Left ventricle myocardium inferior (tissue), 1 donor: ENCODE measurements at places on chromosomes 11 and 22.

DNA sequence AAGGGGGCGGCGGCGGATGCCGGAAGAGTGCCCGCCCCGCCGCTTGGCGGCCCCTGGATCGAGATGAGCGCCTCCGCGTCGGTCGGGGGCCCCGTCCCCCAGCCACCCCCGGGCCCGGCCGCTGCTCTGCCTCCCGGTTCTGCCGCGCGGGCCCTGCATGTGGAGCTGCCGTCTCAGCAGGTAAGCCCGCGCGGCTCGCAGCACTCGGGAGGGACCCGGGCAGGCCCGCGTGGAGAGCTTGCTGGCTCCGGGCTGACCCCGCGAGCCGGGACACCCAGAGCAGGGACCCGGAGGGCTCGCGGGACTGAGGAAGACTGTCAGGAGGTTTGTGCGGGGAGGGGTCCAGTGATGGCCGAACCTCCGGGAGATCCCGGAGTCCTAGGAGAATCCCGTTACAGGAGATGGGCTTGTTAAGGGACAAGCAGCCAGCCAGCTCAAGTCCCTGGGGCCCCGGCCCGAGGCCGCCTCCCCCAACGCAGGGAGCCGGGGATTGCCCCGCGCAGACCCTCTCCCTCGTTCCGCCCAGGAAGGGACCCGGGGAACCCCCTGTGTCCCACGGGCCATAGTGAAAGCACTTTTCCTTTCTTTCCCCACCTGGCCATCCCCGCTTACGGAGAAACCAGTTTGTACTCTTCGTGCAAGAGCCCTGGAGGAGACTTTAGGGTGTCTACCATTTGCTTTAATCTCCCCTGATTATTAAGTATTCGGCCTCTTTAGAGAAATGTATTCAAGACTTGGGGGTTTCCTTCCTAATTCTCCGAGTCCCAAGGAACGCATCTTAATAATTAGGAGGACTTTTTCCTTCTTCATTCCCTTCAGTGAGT is 547 bp downstream of the UVRAG start:
- no peak for DNase-seq

DNA sequence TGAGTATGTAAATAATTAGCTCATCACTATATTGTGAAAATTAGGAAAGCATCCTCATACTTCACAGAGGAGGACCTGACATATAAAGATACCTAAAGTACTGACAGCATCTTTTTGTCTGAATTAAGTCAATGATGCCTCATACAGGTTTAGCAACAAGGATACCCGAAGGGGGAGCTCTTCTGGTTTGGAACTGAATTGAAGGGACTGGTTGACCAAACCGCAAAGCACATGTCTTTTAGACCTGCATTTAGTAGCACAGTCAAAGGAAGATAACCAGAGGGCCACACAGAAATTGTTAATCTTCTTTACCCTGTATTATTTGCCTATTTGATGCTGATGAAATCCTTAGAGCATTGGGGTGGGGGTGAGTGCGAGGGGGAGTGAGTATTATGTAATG is 12.9 kb upstream of the WT1 start:
- no peak for DNase-seq

DNA sequence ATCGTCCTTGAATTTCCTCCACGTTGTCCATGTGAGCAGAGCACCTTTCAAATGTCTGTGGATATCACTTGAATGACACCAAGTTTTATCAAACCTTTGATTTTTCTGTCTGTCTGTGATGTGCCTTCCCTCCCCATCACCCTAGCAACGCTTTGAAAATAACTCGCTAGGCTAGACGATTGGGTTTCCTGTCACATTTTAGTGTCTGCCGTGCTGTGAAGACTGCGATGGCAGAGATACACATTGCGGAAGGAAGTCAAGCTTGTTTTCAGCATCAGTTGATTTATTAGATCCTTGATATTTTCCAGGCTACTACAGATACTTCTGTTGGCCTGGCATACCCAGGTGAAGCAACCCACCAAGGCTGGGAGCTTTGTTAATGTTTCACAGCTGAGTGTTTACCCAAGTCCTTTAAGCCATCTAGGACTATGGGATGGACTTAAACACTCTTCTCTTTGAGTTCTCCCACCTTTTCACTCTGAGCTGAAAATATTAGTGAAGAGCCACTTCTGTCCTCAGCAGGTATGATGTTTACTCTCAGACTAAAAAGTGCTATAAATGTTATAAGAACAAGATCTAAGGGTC is 93.6 kb upstream of the CD44 start:
- no peak for DNase-seq

DNA sequence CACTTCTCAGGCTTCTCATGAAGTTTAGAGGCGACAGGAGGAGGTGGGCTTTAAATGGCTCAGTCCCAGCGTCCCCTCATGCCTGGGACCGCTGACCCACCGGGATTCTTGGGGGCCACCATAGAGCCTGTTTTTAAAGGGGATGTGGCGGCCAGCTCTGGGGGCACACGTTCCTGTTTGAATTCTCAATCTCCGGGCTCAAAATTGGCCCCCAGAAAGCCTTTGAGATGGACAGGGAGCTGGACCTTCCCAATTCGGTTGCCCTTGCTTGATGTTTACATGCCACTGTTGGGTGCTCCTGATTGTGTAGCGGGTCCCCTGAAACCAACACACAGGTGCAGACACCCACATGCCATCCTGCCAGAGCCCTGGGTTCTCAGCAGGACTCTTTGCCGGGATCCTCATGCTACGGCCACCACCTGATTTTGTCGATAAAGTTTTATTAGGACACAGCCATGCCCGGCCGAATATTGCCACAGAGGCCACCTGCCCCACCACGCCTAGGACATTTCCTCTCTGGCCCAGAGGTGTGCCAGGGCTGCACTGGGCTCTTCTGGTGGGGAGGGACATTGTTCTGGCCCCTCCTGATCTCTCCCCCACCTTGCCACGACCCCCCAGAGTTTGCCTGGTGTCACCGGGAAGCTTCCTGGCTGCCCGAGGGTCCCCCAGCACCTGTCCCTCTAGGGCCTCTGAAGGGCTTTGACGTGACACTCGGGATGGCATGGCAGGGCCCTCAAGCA is 71.6 kb downstream of the KCNQ1 start:
- DNase-seq: no peak

DNA sequence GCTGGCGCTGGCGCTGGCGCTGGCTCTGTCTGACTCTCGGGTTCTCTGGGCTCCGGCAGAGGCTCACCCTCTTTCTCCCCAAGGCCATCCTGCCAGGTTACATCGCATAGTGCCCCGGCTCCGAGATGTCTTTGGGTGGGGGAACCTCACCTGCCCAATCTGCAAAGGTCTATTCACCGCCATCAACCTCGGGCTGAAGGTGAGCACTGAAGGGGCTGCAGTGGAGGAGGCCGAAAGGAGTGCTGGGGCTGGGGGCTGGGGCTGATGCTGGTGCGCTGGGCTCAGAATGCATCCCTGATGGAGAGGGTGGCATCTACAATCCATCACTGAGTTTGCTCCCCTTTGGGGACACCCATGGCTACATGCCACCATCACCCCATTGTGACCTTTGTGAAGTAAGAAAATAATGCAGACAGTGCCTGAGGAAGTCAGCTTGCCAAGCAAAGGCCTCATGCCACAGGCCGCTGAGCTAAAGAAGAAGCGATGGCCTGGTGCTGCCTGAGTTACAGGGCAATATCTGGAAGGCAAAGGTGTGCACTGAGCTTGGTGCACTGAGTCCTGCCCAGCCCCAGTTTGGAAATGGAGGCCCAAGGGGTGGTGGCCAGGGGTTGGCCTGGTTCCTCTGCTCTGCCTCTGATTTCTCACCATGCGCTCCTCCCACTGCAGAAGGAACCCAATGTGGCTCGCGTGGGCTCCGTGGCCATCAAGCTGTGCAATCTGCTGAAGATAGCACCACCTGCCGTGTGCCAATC is 620 bp downstream of the SMPD1 start:
- DNase-seq: no peak

GRCh38 chr11:130454491-130455252 is 6.2 kb downstream of the ADAMTS15 start:
- DNase-seq: no peak

DNA sequence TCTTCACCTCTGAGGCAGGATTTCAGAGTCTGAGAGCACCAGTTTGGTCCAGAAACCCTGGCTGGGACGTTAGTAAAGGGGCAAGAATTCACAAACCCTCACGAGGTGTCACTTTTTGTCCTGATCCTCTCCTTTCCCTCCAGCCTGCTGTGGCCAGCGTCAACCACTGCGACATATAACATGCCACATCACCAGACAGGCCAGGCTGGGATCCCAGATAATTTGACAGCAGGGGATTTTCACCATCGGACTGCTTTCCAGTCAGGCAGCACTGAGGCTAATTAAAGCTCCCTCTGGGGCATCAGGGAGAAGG is 36.8 kb upstream of the RBFOX2 start:
- DNase-seq: no peak

DNA sequence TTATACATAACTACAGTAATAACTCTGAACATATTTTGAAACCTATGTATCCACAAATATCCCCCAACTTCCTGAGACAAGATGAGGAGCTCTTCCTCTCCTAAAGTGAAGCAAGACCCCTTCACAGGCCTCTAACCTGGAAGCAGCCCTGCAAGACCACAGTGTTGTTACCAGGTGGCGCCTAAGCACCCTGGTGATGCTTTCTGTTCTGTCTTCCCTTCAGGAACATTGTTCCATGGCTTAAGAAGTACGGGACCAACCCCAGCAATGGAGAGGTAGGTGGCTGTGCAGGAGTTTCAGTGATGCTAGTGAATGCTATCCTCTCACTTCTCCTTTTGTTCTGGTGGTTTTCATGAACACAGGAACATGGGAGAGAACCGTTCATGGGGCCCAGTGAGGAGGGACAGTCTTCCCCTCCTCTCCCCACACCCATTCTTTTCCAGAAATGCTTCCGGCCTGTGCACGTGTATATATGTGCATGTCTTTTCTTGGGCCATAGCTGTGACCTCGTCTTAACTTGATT is 6.4 kb downstream of the PPIL2 start:
- DNase-seq: no peak

DNA sequence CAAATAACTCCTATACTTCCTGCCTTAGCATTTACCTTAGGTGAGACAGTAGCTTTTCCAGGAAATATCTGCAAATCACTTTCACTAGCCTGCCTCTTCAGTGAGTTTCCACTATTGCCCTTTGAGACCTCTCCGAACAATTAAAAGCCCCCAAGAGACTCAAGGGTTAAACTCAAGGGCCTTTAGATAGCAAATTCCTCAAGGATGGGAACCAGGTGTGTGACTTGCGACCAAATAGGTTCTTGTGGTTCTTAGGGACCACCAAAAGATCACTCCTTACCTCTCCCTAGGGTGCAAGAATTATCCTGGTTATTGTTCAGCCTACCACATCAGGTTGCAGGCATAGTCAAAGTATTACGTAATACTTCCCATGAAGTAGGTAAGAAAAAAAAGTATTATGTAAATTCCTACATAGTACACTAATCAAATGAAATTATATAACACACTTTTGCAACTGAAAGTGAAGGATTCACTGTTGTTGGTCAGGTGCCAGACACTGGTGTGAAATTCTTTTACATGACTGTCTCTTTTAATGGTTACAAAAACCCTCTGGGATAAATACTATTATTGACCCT is 1.4 kb upstream of the RDX start:
- DNase-seq: no peak

- peak; percentile 29 for DNase-seq
Measured at GRCh38 chr22:29336751-29337490, 21.4 kb upstream of the RASL10A start.

GRCh38 chr11:126121296-126121695 is 58.6 kb upstream of the CDON start:
- DNase-seq: no peak

DNA sequence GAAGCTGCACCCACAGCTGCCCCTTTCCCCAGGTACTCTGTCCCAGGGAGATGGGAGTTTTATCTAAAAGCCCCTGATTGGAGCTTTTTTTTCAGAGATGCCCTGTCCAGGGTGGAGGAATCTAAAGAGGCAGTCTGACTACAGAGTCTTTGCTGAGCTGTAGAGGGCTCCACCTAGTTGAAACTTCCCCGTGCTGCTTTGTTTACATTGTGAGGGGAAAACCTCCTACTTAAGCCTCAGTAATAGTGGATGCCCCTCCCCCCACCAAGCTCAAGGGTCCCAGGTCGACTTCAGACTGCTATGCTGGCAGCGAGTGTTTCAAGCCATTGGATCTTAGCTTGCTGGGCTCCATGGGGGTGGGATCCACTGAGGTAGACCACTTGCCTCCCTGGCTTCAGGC is 470.1 kb upstream of the LARGE1 start:
- no peak for DNase-seq

DNA sequence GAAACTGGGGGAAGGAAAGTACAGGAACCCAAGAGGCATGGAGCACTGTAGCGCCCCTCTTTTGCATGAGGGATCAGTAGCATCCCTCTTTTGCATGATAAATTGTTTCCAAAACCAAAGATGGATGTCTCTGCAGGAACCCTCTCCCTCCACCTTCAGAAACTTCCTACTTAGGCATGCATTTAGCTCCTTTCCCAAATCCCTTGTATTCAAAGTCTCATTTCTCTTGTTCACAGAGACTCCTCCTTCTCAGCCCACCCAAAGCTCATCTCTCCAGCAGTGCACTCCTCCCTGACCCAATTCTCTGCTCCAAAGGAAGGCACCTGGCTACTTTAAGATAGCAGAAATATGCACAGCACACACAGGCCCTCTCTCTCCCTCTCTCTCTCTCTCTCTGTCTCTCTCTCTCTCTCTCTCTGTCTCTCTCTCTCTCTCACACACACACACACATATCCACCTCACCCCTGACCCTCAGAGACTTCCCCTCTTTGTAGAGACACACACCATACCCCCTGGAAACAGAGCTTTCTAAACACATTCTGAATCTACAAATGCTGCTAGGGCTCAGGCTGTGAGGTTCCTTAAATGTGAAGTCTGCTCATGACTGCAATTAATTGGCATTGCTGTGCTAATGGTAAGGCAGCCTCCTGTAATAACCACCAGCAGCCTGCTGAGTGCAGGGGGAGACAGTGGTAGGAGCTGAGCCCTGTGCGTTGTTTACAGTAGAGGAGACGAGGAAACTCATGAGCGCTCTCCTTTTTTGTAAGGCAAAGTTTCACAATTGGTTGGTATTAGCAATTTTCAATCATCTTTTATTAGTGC is 519.6 kb downstream of the NTM start:
- DNase-seq: no peak

GRCh38 chr22:48718818-48719500 is 1108.7 kb downstream of the BRD1 start:
- peak; percentile 0 for DNase-seq

DNA sequence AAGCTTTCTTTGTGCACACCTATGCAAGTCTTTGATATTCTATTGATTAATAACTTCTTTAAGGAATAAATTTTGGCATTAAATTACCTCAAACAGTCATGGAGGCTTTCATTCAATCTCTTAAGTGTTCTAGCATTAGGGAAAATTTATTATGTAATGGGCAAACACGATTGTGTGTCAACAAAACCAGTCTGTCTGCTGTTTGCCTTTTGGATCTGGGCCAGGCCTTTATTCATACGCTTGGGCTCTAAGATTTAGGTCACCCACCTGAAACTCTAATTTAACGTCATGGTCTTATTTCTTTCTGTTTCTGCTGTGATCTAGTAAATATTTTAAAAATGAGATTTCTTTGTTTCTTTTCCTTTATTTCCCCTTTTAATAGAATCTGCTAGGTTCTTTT is 1270.6 kb downstream of the LRRC4C start:
- no peak for DNase-seq

DNA sequence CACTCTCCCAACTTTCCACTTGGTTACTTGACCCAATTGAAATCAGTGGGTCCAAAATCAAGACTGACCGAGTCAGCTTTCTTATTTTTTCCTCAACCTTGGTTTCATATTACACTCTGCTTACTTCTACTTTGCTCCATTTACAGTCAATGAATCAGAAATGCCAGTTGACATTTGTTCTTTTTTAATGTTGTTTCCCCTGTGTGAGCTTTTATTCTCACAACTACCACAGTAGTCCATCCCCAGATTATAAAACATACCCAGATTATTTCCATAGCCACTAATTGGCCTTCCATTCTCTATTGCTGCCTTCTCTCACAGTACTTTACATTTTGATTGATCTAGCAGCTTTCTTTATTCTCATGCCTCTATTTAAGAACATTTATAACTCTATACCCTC is 50.0 kb downstream of the DNAJC24 start:
- DNase-seq: no peak
